ENCODE measurements at places on chromosomes 6 and 20.

DNA sequence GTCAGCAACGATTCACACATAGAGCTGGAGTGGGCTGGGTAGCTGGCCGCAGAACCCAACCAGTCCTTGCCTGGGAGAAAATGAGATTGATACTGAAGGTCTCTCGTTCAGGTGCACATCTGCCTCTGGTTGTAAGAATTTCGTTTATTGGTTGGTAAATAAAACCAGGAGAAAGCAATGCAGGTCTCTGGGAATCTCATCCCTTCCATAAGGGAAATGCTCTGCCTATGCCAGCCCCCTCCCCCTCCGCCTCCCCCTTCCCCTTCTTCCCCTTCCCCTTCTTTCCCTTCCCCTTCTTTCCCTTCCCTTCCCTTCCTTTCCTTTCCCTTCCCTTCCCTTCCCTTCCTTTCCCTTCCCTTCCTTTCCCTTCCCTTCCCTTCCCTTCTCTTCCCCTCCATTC is 107.3 kb downstream of the DTD1 start:
- no peak overlapping the region for H3K27ac ChIP-seq
- DNase-seq = no peak
- H3K27me3 ChIP-seq = no peaks in the 10 kb centered on the region
- peaks cover 6% of the 10 kb centered on the region for H3K4me1 ChIP-seq
- no peak overlapping the region for H3K4me3 ChIP-seq
- H3K36me3 ChIP-seq = peaks cover 17% of the 10 kb centered on the region

DNA sequence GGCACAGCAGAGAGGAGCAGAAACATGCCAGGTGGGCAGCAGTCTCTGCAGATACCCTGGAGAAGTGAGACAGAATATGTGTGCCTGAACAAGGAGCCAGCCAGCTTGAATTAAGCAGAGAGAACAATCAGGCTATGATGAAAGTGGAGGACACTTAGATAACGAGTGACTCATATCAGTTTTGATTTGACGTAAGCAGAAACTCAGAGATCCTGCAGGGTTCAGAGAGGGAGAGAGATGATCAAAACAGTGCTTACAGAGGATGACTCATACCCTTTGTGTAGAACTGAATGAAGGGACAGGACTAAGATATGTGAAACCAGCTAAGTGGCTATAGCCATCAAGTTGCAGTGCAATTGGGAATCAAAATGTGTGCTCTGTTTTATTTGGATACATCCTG is 300.7 kb downstream of the TENT5A start:
- H3K4me1 ChIP-seq = no peaks in the 10 kb centered on the region
- H3K4me3 ChIP-seq = no peak overlapping the region
- H3K27me3 ChIP-seq = no peaks in the 10 kb centered on the region

DNA sequence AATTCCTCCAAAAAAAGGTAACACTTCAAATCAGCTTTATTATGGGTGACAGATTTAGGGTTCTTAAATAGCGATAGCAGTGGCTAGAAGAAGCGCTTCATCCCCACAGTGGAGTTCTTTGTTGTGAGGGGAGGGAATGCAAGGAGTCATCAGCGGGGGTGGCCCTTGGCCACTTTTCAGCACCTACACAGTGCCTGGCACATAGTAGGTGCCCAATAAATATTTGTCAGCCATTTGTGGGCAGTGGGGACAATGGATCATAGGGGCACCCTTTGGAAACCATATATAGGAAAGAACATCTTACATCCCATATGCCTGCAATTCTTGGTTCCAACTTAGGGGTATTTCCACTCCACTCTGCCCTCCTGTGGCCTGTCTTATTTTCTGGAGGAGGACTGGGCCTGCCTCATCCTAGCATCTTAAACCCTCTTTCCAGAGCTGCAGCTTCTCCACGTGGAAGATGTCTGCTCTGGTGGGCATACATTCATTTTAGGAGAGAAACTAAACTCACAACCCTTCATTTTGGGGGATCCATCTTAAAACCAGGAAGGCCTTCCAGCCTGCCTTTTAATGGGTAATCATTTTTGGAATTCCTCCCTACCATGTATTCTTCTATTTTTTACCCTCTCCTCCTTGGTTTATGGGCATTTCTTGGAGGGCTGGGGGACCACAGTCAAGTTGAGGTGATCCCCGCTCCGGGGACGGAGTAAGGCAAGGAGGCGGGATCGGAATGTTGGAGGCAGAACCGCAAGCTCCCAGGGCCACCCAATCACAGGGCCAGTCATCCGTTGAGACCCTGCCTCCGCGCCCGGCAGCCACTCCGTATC is 2.6 kb upstream of the GPSM3 start:
- peaks cover 32% of the 10 kb centered on the region for H3K4me1 ChIP-seq
- DNase-seq = no peak
- H3K27me3 ChIP-seq = no peaks in the 10 kb centered on the region
- H3K36me3 ChIP-seq = peaks cover 15% of the 10 kb centered on the region
- H3K4me3 ChIP-seq = peak overlapping the region; percentile 98

DNA sequence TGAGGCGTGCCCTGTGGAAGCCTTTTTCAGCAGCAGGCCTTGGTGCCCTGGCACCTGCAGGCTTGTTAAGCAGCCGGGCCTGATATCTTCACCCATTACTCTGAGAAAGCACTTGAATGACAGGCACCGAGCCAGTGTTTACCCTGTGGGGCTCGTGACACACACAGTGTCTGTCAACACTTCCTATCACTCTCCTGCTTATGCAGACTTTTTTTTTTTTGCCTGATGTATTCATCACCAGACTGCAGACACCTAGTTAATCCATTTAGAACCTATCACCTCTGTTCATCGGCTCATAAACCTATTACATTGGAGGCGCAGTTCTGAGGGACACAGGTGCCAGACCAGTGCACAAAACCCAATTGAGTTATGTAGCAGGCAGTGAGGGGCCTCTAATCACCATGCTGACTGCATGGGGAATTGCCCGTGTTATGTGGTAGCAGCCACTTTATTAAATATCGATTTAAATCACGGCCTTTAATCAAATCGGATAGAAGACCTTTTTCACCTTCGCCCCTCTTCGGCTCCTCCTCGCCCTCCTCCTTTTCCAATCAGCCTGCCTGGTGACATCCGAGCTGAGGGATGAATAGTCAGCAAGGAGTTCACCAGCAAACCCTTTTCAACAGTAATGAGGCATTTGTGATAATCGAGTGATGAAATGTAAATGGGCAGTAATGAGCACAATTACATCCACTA is 962.9 kb upstream of the SLC35B3 start:
- H3K4me1 ChIP-seq = no peaks in the 10 kb centered on the region
- H3K36me3 ChIP-seq = no peaks in the 10 kb centered on the region
- H3K27me3 ChIP-seq = no peaks in the 10 kb centered on the region
- DNase-seq = no peak

GRCh38 chr20:47042464-47042863 is 147.8 kb downstream of the EYA2 start:
- DNase-seq = no peak
- no peak overlapping the region for H3K27ac ChIP-seq
- no peaks in the 10 kb centered on the region for H3K4me1 ChIP-seq
- H3K4me3 ChIP-seq = no peak overlapping the region
- H3K27me3 ChIP-seq = peaks cover 8% of the 10 kb centered on the region

DNA sequence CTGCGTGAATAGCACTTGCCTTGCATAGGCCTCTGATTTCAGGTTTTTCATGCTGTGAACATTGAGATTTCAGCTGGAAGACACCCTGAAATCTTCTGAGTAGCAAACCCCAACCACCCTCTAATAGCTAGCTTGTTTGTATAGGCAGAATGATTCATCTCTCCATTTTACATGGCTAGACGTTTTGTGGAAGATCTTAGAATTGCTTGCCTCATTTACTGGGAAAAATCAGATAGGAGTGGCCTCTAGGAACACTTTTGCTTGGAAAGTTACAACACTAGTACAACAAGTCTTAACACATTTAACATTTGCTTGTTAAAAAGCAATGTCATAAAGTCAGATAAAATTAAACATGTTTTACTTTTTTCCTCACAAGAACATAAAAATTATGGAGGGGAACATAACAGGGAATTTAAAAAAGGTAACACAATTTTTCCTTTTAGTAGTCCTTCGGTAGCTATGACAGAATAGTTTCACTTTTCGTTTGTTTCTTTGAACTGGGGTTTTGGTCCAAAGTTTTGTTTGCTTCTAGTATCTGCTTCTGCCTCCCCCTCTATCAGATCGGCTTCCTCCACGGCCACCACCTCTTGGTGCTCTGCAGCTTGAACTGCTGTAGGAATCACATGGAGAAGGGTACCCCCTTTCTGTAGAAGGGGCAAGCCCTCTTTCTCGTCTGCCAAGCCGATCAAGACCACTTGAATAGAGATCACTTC is 102.2 kb upstream of the PTCHD4 start:
- H3K4me3 ChIP-seq = no peak overlapping the region
- H3K27ac ChIP-seq = no peak overlapping the region
- H3K27me3 ChIP-seq = no peaks in the 10 kb centered on the region
- no peaks in the 10 kb centered on the region for H3K4me1 ChIP-seq

DNA sequence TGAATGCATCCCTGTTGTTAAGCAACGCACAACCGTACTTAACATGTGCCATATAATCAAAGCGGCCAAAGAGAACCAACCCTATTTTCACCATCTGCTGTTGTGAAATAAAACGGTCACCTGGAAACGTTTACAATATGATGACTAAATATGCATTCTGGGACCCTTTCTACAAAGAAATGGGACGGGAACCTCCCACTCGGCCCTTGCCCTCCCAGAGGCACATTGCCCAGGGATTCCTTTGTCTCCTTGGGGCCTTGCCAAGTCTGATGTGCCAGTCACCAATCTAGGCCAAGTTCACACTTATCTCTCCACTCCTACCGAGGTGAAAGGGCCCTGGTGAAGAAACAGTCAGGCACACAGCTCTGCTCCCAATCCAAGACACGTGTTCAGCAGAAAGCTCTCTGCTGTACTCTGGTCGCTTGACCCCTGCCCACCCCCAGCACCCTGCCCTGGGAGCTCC is 427.4 kb upstream of the JARID2 start:
- no peak overlapping the region for H3K27ac ChIP-seq
- no peaks in the 10 kb centered on the region for H3K36me3 ChIP-seq
- no peak for DNase-seq
- H3K4me1 ChIP-seq = peaks cover 12% of the 10 kb centered on the region
- H3K4me3 ChIP-seq = no peak overlapping the region
- no peaks in the 10 kb centered on the region for H3K27me3 ChIP-seq

GRCh38 chr6:13303668-13304017 is 24.7 kb downstream of the TBC1D7 start:
- no peaks in the 10 kb centered on the region for H3K27me3 ChIP-seq
- H3K4me1 ChIP-seq = peaks cover 35% of the 10 kb centered on the region
- DNase-seq = no peak
- H3K4me3 ChIP-seq = peak overlapping the region; percentile 53
- H3K36me3 ChIP-seq = peaks cover 9% of the 10 kb centered on the region

GRCh38 chr6:5713519-5713918 is 293.2 kb downstream of the NRN1 start:
- peaks cover 13% of the 10 kb centered on the region for H3K4me1 ChIP-seq
- H3K36me3 ChIP-seq = peaks cover 9% of the 10 kb centered on the region
- no peak for DNase-seq
- H3K4me3 ChIP-seq = no peak overlapping the region
- no peak overlapping the region for H3K27ac ChIP-seq
- no peaks in the 10 kb centered on the region for H3K27me3 ChIP-seq

DNA sequence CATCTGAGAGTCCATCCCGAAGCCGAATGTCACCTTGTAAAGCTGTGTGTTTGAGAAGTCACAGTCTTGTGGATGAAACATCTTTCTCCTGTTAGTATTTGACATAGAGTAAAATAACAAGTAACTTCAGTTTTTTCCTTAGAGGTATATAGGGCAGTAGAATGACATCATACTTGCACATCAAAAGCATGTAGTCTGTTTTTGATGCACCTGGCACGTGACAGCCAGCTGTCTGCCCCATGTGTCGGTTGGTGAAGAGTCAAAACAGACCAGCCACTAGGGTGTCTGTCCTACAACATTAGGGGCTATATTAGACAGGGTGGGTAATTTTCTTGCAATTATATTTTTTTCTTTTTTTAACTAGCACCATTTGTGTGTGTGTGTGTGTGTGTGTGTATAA is 70.2 kb downstream of the SNX9 start:
- DNase-seq = no peak
- no peaks in the 10 kb centered on the region for H3K27me3 ChIP-seq

GRCh38 chr6:23180504-23181293 is 611.3 kb downstream of the HDGFL1 start:
- H3K36me3 ChIP-seq = no peaks in the 10 kb centered on the region
- H3K27me3 ChIP-seq = no peaks in the 10 kb centered on the region

DNA sequence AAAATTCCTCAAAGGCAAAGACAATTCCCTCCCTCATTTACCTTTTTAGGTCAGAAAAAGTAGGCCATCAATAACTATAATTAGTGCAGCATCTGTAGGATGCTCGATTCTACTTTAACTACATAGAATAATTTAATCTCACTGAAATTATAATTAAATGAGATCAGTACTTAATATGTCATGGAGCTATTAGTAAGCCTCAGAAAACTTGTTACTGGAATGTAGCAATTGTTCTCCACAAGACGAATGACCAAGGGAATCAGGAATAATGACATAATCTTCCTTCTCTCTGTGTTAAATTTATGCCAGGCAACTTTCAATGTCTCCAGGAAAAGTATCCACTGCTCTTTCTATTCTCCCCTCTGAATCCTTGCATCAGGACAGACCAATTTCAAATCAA is 34.1 kb downstream of the SESN1 start:
- no peak for DNase-seq
- no peak overlapping the region for H3K27ac ChIP-seq
- H3K36me3 ChIP-seq = no peaks in the 10 kb centered on the region
- H3K4me3 ChIP-seq = no peak overlapping the region

DNA sequence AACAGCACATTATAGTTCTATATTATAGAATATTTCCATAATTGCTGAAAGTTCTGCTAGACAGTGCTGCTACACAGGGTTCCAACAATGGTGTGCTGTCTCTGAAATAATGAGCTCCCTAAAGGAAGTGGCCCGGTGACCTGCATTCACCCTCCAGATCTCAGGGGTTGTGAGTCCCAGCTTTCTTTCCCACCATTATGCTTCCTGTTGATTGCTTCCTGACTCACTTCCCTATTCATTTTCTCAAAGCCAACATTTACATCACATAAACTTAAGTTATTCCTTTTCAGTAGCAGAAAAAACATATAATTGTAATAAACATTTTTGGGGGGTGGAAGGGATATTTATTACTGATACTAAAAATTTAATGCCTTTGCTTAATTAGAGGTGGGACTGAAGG is 12.9 kb upstream of the CCN6 start:
- DNase-seq = no peak
- H3K27ac ChIP-seq = no peak overlapping the region
- no peak overlapping the region for H3K4me3 ChIP-seq
- peaks cover 1% of the 10 kb centered on the region for H3K27me3 ChIP-seq
- peaks cover 2% of the 10 kb centered on the region for H3K4me1 ChIP-seq

GRCh38 chr6:31622684-31623091 is 2.2 kb downstream of the PRRC2A start:
- peaks cover 26% of the 10 kb centered on the region for H3K36me3 ChIP-seq
- no peak overlapping the region for H3K4me3 ChIP-seq
- peak overlapping the region; percentile 92 for H3K27ac ChIP-seq
- no peak for DNase-seq
- peaks cover 16% of the 10 kb centered on the region for H3K4me1 ChIP-seq

- no peak overlapping the region for H3K27ac ChIP-seq
- no peak overlapping the region for H3K4me3 ChIP-seq
- H3K4me1 ChIP-seq = no peaks in the 10 kb centered on the region
- H3K36me3 ChIP-seq = no peaks in the 10 kb centered on the region
Measured at GRCh38 chr6:105954148-105954547, 132.0 kb upstream of the PRDM1 start.

All from memory B cell (primary cell).